ENCODE measurements at places on chromosomes 7 and 10.

DNA sequence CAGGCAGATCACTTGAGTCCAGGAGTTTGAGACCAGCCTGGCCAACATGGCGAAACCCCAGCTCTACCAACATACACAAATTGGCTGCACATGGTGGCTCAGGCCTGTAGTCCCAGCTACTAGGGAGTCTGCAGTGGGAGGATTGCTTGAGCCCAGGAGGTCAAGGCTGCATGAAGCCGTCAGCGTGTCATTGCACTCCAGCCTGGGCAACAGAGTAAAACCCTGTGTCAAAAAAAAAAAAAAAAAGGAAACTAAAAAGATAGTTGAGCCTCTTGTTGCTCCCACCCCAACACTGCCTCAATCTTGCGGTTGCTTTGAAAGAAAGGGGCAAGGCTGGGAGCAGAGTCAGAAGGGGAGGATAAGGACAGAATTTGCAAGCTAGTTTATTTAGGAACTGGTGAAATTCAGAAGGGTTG lies 69.9 kb downstream of the SYPL1 start:
- no peak for DNase-seq

- no peak for DNase-seq
These were observed 167.0 kb downstream of the PON1 start for GRCh38 chr7:95157381-95157780.

DNA sequence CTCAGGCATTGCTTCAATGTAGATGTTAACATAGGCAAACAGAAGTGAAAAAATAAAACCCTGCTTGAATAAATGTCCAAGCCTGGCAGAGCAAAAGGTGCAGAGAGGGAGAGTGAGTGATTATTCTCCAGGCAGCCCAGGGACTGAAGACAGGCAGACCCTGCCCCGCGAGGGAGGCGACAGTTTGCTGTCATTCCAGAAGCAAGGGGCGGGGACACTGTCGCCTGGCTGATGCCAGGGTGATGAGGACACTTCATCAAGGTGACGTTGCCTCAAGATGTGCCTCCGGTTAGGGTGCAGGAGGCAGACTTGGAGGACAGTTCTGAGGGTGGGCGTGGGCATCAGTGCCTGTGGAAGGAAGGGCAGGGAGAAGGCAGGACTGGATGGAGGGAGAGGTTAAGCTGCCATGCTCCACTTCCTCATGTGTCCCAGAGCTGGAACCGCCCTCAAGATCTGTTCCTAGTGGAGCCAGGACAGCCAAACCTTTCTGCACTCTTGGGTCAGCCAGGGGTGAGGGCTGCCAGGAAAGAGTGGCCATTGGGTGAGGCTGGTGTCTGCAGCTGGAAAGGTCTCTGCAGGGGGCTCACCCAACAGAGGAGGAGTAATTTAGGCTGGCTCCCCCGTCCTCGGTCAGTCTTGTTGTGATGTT lies 560.5 kb upstream of the MKI67 start:
- DNase-seq: no peak

- no peak for DNase-seq
These were observed 86.9 kb downstream of the CXCL12 start for GRCh38 chr10:44297963-44298362.

GRCh38 chr7:17299483-17299991 lies 1.1 kb downstream of the AHR start:
- DNase-seq: no peak

- DNase-seq: no peak
These were observed 264.8 kb downstream of the PTPRN2 start for GRCh38 chr7:158322616-158323530.

Data from AG10803 (cell line).